ENCODE measurements at places on chromosomes 4 and X.

GRCh38 chr4:27078934-27079455 is 218.4 kb downstream of the STIM2 start:
- DNase-seq, result no peak

GRCh38 chr4:39763714-39764572 is 66.0 kb downstream of the UBE2K start:
- DNase-seq, result no peak

DNA sequence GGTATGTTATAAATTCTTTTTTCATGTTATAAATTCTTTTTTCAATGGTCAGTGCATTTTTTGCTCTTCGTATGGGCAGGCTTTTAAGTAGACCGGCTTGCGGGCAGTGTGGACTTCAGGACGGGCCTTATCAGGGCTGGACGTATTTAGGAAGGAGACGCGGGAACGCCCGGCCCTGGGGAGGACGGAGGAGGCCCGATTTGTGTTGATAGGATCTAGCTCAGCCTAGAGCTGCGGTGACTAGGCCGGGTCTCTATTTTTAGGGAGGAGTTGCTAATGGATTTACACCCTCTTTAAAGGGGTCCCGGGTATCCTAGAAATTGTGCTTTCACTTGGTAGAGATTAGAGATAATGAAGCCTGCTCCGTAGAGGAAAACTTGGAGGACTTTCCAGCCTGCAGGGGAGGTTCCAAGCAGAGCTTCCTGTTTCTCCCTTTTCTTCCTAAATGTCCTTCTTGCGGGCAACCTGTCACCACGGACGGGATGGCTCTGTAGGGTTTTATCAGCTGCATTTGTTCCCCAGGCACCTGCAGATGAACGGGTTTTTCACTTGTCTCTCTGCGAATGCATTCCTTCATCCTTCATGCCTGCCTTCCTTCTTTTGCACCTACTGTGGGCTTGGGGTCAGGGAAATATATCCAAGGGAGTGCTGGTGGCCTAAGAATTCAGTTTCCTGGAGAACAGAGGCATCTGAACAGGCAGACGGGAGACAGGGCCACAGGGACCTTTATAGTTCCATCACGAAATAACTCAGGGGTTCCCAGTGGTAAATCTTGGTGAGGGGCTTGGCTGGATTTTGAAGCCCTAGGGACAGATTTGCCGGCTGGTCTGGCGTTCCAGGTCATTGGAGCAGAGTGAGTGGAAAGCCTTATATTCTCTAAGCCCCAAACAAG is 1.4 kb downstream of the CD99 start:
- DNase-seq, result peak; percentile 61

DNA sequence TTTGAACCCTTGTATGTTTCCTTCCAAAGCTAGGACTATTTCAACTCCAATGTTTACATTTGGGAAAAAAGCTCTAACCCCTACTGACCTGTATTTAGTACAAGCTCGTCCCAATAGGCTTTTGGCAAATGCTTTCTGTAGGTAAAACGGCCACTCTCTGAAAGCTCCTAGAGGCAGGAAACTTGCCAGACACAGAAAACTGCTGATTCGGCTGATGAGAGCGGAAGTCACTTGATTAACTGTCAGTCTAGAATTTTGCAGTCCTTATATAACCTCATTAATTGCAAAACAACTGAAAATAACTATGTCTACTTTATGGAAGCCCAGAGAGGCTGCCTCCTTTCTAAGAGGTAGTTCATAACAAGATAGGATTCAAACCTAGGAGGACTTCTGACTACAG is 108.1 kb downstream of the TSPAN7 start:
- no peak for DNase-seq

DNA sequence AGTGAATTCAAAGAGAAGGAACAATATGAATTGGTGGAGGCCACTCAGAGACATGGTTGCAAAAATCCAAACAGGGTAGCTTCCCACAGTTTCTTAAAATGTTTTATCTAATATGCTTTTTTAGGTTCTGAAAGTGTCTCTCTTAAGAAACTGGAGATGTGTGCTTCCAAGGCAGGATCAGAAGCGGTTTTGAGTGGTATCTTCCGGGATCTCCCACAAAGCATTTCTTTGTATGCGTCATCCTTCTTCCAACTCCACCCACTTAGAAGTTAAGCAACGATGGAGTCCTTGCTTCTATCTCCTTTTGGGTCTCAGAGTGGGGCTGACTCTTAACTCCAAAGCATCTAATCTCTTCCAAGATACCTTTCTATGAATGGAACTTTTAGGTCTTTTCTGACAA is 196.7 kb downstream of the MID1 start:
- no peak for DNase-seq

- DNase-seq, result no peak
Observed at GRCh38 chrX:105134273-105134672, 86.2 kb downstream of the TEX13A start.

DNA sequence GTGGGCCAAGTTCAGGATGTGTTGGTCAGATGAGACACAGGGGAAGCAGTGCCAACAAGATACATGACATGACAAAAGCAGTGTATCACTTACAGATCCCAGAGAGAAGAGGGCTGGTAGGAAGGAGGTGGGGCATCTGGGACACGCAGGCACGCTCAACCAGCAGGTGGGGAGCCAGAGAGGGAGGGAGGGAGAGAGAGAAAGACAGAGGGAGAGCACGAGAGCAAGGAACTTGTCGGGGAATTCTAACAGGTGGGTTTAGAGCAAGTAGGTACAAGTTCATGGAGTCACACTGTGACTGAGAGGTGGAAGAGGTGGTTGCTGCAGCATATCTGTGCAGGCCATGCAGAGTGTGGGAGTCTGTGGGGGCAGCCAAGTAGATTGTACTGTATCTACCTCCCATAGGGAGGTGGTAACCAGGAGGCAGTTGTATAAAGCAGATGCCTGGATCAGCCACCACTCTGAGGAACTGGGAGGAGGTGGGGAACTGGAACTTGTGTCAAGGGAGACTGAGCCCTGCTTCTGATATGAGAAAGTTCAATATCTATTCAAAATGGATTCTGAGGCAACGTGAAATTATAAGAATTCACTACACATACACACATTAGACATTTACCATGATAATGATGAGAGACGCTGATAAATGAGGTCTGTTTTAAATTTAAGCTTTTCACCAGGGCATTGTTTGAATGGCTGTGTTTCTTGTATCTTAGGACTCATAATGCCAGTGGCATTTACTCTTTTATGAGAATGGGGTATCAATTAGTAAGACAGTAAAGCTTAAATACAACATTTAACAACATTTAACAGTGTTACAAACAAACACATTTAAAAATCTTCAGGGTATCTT is 43.7 kb downstream of the BBS12 start:
- DNase-seq, result no peak

GRCh38 chrX:132206259-132206658 is 13.0 kb downstream of the RAP2C start:
- DNase-seq, result no peak

Data from psoas muscle (tissue), 8 donors.